Fibroblast of skin of back (primary cell): ENCODE measurements at places on chromosomes 4 and X.

- no peak for DNase-seq
Observed at GRCh38 chr4:34891892-34892291, 1352.4 kb downstream of the ARAP2 start.

- no peak for DNase-seq
Observed at GRCh38 chr4:185212581-185212980, 3.2 kb downstream of the SNX25 start.

DNA sequence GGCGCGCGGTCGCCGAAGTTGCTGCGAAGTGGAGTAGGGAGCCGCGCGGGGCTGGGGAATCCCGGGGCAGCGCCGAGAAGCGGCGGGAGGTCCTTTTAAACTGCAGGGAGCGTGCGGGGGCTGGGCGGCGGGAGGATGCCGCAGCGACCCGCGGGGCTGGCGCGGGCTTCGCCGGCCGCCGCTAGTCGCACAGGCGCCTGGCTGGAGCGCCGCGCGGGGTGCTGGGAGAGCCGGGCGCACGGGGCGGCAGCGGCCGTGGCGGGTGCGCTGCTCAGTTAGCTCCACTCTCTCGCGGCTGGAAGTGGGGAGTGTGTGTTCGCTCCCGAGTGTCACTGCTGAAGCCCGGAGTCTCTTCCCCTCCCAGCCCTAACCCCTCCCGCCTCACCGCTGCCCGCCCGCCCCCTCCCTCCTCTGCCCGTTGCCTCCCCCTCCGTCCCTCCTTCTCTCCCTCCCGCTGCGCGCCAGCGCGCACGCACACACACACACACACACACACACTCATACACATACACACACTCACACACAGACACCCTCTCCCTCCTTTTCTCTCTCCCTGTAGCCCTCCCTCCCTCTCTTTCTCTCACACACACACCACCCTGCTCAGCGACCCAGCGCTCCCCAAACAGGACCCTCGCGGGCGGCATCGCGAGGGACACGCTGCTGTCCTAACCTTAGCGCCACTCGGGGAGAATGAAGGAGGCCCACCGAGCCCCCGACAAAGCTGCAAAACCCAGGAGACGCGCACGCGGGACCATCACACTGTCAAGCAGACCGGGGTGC lies at the start of gene NDNF:
TSS of gene NDNF (minus strand) at position 312 of the 780 bp plus-strand sequence. CDS start 26,698 bp downstream, outside the sequence.
- DNase-seq: peak; percentile 60

GRCh38 chrX:69088171-69088938 lies 76.9 kb downstream of the PJA1 start:
- DNase-seq: no peak

DNA sequence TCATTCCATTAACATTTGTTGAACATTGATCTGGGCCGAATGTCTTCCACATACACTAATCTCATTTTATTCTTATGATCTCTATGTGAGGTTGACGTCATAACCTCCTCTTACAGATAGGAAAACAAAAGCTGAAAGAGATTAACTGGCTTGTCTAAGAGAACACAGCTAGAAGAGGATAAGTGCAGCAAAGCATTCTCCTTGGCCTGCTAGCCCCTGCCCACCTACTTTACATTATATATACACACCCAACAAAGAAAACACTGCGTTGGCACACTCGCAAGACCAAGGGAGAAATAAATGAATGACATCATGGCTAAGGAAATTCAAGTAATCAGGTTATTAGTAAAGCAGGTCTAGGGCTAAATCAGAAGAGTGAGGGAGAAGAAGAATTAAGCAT lies 138.4 kb downstream of the PARM1 start:
- DNase-seq: no peak

GRCh38 chr4:175639346-175639745 lies 172.7 kb downstream of the GPM6A start:
- DNase-seq: no peak

DNA sequence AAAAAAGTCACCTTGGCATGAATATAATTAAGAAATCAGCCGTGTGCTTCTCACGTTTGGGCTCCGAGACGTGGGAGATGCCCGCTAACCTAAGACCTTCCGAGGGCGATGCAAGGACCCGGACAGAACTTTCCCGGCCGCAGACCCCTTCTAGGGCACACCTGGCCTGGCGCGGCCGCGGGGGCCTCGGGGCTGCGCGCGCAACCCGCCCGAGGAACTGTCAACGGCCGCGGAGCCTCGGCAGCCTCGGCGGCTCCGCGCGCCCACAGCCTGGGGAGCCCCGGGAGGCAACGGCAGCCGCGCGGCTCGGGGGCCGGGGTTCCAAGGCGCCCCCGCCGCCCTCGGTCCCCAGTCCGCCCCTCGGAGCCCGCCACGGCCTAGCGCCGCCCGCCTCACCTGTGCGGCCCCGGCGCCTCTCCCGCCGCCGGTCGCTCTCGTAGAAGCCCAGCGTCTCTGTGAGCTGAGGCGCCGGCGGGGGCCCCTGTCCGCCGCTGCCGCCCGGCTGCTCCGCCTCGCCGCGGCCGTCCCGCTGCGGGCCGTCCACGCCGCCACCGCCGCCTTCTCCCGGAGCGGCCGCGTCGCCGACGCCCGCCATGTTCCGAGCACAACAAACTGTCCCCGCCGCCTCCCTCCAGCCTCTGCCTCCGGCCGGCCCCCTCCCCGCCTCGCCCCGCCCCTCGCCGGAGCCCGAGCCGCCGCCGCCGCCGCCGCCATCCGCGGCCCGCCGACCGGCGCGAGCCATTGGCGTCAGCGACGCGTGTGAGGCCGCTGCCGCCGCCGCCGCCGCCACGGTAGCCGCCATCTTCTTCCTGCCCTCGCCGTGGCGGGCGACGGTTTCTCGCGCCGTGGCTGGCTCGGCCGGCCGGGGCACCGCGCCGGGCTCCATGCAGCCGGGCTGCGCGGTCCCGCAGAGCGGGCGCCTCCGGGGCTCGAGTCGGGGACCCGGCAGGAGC lies at the start of gene TAPT1:
TSS of gene TAPT1 (minus strand) at position 609 of the 953 bp plus-strand sequence. CDS start at position 595, 14 bp downstream.
- peak; percentile 76 for DNase-seq

GRCh38 chrX:38552721-38553120 lies 8.6 kb upstream of the TSPAN7 start:
- no peak for DNase-seq

GRCh38 chr4:83489711-83490326 lies 4.9 kb upstream of the ABRAXAS1 start:
- DNase-seq: no peak

- DNase-seq: peak; percentile 57
Observed at GRCh38 chrX:100645106-100645505, 1.1 kb downstream of the SRPX2 start.

- DNase-seq: no peak
Observed at GRCh38 chrX:102113367-102113766, 12.1 kb upstream of the TCEAL2 start.

DNA sequence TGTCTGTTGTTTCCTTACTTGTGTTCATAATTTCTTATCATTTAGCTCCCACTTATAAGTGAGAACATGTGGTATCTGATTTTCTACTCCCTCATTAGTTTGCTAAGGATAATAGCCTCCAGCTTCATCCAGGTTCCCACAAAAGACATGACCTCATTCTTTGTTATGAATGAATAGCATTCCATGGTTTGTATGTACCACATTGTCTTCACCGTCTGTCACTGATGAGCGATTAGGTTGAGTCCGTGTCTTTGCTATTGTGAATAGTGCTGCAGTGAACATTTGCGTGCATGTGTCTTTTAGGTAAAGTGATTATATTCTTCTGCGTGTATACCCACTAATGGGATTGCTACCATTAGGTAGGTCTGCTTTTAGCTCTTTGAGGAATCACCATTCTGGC lies 624.3 kb upstream of the EPHA5 start:
- peak; percentile 63 for DNase-seq

DNA sequence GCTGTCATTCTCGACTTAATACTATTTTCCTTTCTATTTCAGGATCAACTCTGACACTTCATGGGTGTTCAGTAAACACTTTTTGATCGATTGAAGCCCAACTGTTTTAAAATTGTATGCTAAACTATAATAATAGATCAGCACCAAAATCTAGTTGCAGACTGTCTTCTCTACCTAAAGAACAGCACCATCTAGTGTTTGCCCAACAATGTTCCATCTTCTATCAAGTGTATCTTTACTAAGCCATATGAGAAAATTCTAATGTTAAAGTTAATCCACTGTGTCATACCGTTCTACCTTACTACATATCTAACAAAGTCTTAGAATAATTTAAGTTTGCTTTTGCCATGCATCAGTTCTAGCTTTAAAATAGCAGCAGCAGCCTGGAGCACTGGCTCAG lies 113.0 kb upstream of the PRDX4 start:
- DNase-seq: peak; percentile 33

DNA sequence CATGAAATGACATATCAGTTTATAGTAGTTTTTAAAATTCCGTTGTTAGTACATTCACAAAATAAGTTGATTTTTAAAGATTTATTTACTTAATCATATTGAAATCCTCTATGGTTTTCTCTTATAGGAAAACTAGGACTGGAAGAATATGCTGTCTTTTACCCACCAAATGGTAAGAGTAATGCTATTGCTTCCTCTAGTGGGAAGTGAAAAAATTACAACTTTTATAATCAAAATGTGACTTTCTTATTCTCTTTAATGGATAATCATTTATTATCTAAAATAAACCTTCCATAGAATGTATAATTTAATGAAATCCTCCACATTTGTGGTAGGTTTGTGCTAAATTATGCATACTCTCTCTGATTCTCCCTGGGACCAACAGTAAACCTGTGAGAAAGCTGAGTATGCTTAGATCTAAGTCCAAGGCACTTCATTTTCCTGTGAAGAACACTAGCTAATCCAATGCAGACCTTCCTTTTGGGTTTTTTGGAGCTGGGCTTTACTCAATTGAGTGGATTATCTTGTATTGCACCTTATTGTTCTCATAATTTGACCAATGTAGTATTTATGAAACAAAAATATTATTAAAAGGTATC lies 136.2 kb downstream of the TBC1D19 start:
- DNase-seq: peak; percentile 33

DNA sequence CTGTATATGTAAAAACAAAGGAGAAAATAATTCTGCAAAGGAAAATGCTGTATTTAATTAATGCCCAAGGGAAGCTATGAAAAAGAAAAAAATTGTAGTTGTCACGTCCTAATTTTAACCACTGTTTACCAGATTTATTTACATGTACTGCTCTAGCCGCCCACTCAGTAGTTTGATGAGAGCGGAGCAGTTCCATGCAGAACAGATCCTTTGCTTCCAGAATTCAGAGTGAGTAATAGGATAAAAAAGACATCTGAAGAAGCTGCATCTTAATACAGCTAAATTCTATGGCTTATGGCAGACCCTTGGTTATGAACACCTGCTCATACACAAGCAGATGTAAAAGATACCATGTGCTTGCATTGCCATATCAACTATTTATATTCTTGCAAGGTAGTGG lies 287.0 kb downstream of the GASK1B start:
- DNase-seq: no peak

GRCh38 chr4:159937595-159937994 lies 834.7 kb downstream of the RAPGEF2 start:
- no peak for DNase-seq

GRCh38 chr4:26273616-26273980 lies 47.2 kb upstream of the RBPJ start:
- DNase-seq: no peak

GRCh38 chrX:57227691-57228090 lies 58.8 kb upstream of the FAAH2 start:
- DNase-seq: no peak

GRCh38 chrX:19094654-19095053 lies 27.6 kb downstream of the ADGRG2 start:
- no peak for DNase-seq

DNA sequence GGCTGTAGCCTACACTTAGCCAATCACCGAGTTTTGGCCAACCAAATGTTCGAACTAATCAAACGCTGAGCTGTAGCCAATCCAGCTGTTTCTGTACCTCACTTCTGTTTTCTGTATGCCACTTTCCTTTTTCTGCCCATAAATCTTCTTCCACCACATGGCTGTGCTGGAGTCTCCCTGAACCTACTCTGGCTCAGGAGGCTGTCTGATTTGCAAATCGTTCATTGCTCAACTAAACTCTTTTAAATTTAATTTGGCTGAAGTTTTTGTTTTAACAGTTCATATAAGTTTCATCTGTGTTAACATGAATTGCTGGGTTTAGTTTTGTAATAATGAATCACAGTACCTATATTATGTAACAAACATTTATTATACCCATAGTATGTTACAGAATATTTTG lies 160.7 kb upstream of the PCDH7 start:
- DNase-seq: no peak

- peak; percentile 2 for DNase-seq
Observed at GRCh38 chr4:58935332-58935731, 1825.1 kb upstream of the IGFBP7 start.

- no peak for DNase-seq
Observed at GRCh38 chrX:9856588-9856987, 70.4 kb downstream of the SHROOM2 start.

- peak; percentile 19 for DNase-seq
Observed at GRCh38 chrX:71081330-71082123, 13.4 kb upstream of the SNX12 start.

DNA sequence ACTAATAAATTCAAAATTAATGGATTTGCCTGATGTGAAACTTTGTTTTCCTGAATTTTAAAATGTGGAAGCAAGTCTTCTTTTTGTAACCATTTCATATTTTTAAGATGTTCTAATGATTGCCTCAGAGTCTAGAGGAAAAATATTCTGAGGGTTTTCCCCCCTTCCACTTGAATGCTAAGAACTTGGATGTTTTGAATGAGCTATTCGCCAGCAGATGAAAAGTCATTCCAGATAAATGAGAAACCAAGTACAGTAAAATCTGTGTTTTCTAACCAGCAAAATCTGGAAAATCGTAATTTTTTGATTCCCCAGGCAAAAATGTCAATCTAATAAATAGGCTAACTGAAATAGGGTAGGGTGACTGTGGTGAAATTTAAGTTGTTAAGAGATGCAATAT lies 45.6 kb downstream of the SLIT2 start:
- DNase-seq: peak; percentile 49

DNA sequence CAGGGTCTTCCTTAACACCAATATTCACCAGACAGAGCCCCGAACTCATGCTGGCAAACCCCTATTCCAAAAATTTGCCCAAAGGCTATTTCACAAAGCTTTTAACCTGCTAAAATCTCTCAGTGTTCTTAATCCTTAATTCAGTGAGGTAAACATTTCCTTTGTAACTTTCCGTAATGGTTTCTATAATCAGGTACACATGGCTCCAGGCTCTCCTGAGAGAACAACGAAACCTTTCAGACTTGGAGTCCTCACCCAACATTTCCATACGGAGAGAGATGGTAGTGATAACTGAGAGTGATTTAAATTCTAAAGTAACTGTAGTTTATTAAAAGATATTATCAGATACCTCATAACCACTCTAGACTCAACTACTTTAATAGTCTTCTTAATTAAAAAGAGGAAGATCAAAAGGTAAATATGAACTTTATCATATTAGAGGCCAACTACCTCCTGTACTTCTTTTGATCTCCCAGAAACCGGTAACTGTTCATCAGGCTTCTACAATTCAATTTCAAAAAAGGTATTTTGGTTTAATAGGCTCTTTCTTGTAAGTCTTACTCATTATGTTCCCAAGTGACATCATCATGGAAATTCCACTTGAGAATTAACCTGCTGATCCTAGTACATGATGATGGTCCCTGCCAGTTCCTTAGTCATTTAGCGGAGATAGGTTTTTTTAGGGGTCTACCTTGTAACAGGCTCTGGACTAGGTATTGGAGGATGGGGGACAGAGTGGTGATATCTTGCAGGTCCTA lies 91.4 kb upstream of the UCP1 start:
- DNase-seq: no peak
